ENCODE measurements at places on chromosomes 2 and 18.

GRCh38 chr2:217667512-217667911 is 335.3 kb downstream of the TNS1 start:
- DNase-seq: no peak

DNA sequence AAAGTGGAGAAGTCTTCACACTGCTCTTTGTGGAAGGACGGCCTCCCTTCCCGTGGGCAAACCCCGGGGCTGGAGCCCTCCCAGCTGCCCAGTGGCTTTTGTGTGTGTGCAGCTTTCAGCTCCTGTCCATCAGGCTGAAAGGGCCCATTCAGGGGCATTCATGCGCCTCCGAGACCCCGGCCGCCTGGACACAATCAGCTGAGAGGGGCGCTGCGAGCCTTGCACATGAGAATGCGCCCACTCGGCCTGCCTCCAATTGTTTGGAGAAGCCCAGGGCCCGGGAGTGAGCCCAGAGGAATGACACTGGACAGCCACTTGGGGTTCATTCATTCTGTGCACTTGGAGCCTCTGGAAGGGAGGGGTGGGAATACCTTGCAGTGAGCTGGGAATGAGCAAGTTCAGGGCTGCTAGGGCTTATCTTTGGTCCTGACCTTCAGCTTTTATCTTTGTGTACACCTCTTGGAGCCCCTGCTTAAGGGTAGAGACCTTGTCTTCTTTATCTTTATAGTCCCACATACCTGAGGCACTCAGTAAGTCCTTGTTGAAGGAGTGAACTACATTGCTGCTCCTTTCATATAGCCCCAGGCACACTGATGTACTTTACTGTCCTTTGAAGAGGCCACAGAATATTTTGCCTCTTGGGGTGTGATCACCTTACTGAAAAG is 56.5 kb downstream of the TCF7L1 start:
- DNase-seq: no peak

DNA sequence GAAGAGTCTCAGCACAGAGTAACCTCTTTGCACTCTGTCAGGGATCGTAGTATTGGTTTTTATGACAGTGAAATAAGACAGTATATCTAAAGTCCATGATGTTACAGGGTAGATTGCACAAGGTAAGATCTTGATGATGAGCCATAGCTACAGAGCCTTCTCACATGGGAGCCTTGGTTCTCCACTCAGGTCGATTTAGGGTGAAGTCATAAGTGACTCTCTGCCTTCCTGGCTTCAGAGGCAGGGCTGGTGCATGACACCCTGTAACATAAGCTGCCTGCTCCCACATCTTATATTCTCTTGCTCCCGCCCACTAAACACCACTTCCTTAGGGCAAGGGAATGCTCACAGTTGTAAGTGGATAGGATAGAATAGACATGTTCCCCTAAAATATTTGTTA is 13.3 kb downstream of the DAPL1 start:
- DNase-seq: no peak

- DNase-seq: no peak
These were observed 213.0 kb downstream of the PIEZO2 start for GRCh38 chr18:10936176-10937053.

- DNase-seq: no peak
These were observed 99.6 kb downstream of the METTL8 start for GRCh38 chr2:171334171-171334570.

GRCh38 chr2:67567886-67568285 is 170.8 kb downstream of the ETAA1 start:
- no peak for DNase-seq

DNA sequence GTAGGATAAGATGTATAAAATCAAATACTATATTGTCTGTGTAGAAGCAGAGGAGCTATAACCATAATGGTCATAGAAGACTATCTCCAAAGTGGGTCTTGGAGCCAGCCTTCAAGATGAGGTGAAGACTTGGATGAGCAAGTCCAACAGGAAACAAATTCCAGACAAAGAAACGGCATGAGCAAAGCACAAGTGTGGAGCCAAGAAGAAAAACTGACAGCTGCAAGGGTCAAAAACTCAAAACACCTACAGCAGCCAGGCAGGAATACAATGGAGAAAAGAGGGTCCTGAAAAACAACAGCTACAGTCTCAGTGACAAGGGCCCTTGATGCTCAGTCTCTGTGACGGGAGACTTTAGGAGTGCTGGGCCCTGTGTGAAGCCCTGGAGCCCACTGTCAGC is 102.4 kb downstream of the STK39 start:
- no peak for DNase-seq

Data from stimulated activated CD8-positive, alpha-beta memory T cell treated with anti-CD3 and anti-CD28 coated beads, Interleukin-4, amount 100 ng/mL, for 1 hour (primary cell).